ENCODE measurements at places on chromosomes 5 and 9.

- no peaks in the 10 kb centered on the region for H3K27me3 ChIP-seq
- H3K4me3 ChIP-seq = no peak overlapping the region
- H3K27ac ChIP-seq = peak overlapping the region; percentile 11
- H3K36me3 ChIP-seq = no peaks in the 10 kb centered on the region
- no peak for DNase-seq
- peaks cover 16% of the 10 kb centered on the region for H3K4me1 ChIP-seq
Observed at GRCh38 chr9:4034404-4034803, 265.5 kb downstream of the GLIS3 start.

- H3K27ac ChIP-seq = no peak overlapping the region
- H3K36me3 ChIP-seq = peaks cover 17% of the 10 kb centered on the region
- DNase-seq = no peak
Observed at GRCh38 chr9:137174722-137175293, 3.0 kb upstream of the TMEM210 start.

DNA sequence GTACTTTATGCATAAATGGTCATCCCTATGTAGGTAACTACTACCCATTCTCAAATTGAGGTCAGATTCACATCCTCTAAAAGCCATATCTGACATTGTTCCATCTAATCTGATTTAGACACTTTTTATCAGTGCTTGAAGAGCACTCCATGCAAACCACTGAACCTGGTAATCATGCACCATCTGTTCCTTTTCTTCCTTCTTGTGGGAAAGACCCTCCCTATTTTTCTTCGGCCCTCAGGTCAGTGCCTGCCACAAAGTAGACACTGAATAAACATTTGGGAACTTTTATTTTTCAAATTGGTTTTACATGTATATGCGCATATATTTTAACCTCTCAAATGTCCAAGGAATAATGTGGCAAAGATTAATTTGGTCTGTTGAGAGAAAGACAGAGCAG, 26.0 kb upstream of the PDE4D start:
- H3K4me3 ChIP-seq = no peak overlapping the region
- H3K36me3 ChIP-seq = no peaks in the 10 kb centered on the region
- H3K4me1 ChIP-seq = peaks cover 3% of the 10 kb centered on the region
- H3K27ac ChIP-seq = no peak overlapping the region
- DNase-seq = no peak
- H3K27me3 ChIP-seq = no peaks in the 10 kb centered on the region

DNA sequence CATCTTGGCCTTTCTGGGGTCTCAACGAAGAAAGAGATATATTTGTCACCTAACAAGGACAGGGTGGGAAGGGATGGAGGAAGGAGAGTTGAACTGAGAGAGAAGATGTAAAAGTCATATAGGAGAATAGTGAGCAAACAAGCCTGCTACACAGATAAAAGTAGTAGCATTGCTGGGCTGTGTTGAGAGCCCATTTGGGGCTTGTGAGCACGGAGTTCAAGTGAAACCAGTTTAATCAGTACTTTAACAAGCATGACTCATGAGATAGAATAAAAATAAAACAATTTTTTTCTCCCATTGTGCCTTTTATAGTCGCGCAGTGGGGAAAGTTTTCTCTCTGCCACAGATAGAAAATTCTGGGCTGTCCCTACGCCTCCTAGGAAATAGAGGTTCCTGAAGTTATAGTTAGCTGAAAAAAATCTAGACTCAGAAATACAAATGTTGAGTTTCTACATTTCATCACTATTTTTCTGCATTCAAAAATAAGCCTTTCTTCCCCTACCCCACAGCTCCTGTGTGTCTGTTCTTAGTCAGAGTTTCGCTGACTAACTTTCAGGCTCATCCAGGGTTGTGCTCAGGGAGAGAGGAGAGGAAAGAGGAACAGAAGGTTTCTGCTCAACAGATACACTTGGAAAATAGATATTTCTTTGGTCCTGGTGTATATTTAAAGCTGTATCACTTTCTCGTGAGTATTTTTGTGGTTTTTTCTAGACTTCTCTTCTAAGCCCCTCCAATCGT, 395.8 kb upstream of the ADAMTSL1 start:
- H3K36me3 ChIP-seq = no peaks in the 10 kb centered on the region
- no peak for DNase-seq
- no peak overlapping the region for H3K27ac ChIP-seq
- no peaks in the 10 kb centered on the region for H3K4me1 ChIP-seq
- H3K4me3 ChIP-seq = no peak overlapping the region
- H3K27me3 ChIP-seq = no peaks in the 10 kb centered on the region

- no peak for DNase-seq
- H3K4me3 ChIP-seq = no peak overlapping the region
- no peaks in the 10 kb centered on the region for H3K27me3 ChIP-seq
- no peak overlapping the region for H3K27ac ChIP-seq
- H3K4me1 ChIP-seq = no peaks in the 10 kb centered on the region
Observed at GRCh38 chr9:5263351-5264218, 32.4 kb downstream of the INSL4 start.
